Activated naive CD4-positive, alpha-beta T cell (primary cell): ENCODE measurements at places on chromosomes 1 and 21.

GRCh38 chr1:29744684-29745490, 508.6 kb downstream of the PTPRU start:
- no peak for DNase-seq

DNA sequence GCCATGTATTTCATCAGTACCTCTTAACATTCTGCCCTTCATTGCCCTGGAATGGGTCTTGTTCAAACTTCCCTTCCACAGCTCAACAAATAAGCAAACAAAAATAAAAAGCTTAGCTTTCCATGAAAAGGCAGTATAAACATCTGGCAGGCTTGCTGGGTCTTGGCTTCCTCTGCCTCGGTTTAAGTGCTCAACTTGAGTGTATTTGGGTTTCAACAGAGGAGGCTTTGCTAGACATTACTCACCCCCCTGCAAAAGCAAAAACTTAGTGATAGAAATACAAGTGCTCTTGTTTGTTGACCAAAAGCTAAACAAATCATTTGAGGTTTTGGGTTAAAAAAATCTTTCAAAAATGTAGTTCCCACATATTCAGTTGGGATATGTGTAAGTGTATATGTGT, 518.5 kb downstream of the PLPP3 start:
- no peak for DNase-seq

DNA sequence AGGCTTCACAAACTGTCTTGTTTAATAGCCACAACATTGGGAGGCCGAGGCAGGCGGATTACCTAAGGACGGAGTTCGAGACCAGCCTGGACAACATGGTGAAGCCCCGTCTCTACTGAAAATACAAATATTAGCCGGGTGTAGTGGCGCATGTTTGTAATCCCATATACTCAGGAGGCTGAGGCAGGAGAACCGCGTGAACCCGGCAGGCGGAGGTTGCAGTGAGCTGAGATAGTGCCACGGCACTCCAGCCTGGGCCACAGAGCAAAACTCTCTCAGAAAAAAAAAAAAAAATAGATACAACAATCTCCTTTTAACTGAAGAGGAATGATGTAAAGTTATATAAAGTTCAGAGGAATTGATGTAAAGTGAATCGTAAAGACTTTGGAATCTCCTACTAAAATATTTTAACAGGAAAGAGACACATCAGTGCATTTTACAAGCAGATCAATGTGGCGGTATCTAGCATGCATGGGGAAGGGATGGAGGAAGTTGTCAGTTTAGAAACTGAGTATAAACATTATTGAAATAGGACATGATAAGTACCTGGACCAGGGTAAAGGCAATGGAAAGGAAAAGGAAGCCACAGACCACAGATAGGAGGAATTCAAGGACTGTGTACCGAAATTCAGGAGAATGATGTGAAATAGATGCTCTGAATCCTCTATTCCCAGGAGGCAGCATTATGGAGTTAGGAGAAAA, 41.5 kb downstream of the PTPRC start:
- DNase-seq = no peak

GRCh38 chr1:89815611-89816010, 5.2 kb upstream of the LRRC8D start:
- DNase-seq = no peak

GRCh38 chr1:198798923-198799386, 160.1 kb downstream of the PTPRC start:
- DNase-seq = no peak

GRCh38 chr21:31957631-31958030, 84.8 kb downstream of the HUNK start:
- DNase-seq = no peak

GRCh38 chr1:95233319-95233736, 682 bp upstream of the RWDD3 start:
- DNase-seq = no peak

- DNase-seq = no peak
These were observed at the start of gene SPATA21 for GRCh38 chr1:16436946-16437474. Gene SPATA21 (minus strand): TSS chr1:16437424. CDS start chr1:16431371, 6,053 bp downstream.

- no peak for DNase-seq
These were observed 6.6 kb downstream of the ATP1A4 start for GRCh38 chr1:160158031-160158430.

DNA sequence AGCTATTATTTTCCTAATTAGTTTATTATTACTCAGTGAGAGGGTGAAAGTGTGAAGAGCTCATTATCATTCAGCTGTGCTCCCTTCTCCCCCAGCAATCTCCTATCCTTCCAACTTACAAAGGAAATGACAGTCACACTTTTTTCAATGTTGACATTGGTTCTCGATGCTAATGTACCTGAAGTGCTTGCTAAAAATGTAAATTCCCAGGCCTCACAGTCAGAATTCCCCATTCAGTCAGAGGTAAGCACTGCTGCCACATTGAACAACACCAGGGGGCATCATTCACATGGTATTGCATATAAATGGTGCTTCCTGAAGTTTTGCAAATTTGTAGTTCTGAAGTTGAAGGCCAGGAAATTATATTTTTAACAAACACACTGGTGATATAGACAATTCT, 132.7 kb upstream of the FOXD3 start:
- no peak for DNase-seq

DNA sequence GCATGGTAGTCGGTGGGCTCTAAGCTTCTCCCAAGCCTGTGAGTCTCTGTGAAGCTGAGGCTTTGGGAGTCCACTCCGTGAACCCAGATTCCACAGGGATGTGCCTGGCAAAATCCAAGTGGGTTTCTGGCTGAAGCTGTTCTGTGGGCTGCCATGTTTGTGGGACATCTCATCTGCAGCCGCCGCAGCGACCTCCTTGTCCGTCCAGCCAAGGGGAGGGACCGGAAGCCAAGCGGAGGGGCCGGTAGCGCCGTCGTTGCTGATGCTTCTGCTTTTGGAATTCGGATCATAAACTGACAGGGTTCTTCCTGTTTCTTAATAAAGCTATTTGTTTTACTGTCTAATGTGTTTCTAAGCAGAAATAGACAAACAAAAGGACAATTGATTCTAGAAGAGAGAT, 13.3 kb downstream of the KIF26B start:
- no peak for DNase-seq

DNA sequence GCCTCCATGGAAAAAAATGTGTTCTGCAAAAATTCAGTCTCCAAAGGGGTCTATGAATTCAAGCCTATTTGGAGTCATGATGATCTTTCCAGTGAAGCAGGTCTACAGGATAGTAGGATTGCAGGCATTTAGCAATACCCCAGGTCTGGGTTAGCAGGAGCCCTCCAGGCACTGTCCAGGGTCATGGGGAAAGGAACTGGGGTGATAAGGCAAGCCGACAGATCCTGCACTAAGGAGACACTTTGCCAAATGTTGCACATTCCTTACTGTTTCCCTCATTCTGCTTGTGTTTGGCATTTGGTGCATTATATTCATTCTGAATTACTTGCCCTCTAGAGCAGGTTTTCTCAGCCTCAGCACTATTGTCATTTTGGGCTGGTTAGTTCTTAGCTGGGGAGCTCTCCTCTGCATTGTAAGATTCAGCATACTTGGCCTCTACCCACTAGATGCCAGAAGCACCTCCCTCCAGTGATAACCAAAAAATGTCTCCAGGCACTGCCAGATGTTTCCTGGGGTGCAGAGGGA, 333.3 kb upstream of the PLXNA2 start:
- no peak for DNase-seq

- no peak for DNase-seq
These were observed 1183.7 kb downstream of the MRPL39 start for GRCh38 chr21:24423546-24423945.

DNA sequence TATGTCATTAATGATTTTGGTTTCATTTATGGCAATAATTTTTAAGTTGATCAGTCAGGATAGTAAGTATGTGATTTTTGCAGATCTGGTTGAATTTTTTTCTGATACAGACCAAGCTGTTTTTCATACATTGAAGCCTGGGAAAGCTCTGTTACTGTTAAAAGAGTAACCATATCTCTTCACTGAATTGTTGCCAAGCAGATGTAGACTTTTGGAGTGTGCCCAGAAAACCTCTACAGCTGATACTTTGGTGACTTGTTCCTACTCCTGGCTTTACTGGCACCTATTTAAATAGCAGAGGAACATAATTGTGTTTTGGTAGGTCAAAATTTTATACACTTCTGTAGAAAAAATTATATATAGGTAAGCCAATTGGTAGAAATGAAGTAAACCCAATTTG, 49.4 kb downstream of the NFIA start:
- no peak for DNase-seq

GRCh38 chr1:166840309-166841274, 1.3 kb downstream of the POGK start:
- no peak for DNase-seq

DNA sequence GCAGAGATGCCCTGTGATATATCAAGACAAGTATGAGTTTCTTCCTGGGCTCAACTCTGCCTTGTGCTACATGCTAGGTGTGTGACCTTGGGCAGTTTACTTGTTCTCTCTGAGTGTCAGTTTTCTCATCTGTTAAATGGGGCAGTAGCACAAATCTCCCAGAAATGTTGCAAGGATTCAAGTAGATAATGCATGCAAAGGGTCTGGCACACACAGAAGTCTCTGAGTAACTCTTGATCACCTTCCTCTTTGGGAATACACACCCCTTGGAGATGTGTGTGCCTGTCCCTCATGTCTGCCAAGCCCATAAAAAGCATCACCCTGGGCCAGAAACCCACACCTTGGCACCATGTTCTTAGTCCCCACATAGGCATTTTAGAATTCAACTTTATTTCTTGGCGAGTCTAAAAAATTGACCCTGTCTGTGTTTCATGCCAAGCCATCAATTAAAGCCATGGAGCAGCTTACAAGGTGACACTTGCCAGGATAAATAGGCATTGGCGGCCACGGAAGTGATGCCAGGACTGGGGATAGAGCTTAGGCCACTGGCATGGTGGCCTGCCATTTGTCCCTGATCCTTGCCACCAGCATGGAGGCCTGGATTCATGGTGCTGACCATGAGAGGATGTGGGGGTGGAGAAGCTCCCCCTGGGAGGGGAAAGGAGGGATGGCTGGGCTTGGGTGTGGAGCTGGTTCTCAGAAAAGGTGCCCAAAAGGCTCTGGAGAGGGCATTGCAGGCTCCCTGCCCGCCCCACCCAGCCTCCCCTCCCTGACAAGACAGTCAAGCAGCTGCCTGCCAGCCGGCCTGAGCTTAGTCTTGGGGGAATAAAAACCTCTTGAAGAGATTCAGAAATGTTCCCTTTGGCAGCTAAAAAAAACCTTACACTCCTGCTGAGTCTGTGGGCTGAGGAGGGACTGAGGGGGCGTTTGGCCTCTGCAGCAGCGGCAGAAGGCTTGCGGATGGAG, 118.0 kb upstream of the IPO9 start:
- no peak for DNase-seq

DNA sequence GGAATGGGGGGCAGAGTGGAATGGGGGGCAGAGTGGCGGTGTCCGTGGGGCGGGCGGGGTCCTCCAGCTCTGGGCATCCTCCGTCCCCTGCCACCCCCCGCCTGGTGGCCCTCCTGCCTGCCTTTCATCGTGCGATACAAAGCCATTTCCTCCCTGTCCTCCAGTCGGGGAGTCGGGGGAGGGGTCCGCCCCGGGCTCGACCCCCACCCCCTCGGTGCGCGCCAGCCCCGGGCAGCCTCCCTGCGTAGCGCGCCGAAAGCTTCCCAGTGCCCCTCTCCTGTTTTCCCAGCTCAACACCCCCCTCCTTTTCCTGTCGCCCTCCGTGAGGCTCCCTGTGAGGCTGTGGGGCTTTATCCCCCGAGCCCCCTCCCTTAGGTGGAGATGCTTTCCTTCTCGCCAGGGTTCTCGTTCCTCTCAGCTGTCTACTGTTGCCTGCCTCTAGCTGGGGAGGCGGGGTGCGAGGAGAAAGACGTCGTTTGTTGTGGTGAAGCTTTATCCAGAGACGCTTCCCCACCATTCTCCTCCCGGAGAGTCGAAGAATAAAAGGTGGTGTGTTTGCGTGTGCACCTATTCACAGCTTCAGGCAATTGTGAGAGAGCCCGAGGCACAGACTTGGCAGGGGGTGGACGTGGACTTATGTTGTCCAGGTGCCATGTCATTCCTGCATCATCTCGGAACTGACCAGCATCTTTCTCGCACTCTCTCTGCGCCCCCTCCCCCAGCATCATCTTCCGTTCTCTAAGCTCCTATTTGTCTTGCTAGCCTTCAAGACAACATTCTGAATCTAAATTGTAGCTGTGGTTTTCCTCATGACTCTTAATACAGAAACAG, 848 bp downstream of the DNM3 start:
- DNase-seq = no peak

- DNase-seq = no peak
These were observed 7.0 kb downstream of the TCEA3 start for GRCh38 chr1:23417570-23417969.

GRCh38 chr1:12112711-12113161, 49.6 kb downstream of the TNFRSF8 start:
- no peak for DNase-seq

DNA sequence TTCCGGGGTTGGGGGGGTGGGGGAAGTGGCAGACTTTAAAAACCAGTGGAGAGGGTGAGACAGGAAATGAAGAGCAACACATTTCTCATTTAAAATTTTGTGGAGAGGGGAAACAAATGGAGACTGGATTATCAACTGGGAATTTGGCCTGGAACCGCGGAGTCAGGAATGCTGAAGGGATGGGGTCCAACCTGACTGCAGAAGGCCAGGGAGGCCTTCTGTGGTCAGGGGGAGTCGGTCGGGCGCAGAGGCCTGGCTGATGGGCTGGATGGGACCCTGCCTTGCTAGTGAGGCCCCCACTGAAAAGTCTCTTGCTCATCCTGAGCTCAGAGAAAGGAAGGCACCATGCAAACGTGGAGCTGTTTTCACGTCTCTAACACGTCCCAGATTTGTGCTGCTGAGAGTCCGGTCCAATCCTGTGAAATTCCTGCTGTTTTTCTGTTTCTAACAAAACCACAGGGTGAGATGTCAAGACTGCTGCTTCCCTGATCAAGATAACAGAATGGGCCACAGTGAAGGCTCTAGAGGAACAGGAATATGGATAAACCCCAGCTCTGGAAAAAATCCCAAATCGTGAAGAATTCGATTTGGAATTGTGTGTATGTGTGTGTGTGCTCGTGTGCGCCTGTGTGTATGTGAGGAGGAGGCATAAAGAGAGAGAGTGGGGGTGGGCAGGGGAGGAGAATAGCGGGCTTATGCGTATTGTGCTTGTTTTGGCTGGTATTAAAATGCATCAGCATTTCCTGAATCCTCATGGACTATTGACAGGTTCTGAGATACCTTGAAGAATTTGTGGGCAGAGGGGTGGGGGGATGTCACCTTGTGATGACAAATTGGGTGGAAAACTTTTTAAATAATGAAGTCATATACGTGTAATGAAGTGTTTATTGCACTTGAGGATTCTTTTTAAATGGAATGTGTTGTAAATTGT, 117.4 kb downstream of the NGF start:
- no peak for DNase-seq

- DNase-seq = no peak
These were observed 129.5 kb upstream of the ERRFI1 start for GRCh38 chr1:8155528-8156186.

- no peak for DNase-seq
These were observed 3.6 kb downstream of the CACNA1S start for GRCh38 chr1:201108614-201109013.

GRCh38 chr1:164801246-164801731, 242.3 kb downstream of the PBX1 start:
- DNase-seq = no peak

GRCh38 chr1:7639435-7640131, 131.5 kb upstream of the VAMP3 start:
- no peak for DNase-seq
